ENCODE measurements at places on chromosomes 7 and 10. TPM values are rescaled to one million over a fixed set of nuclear protein-coding genes. Genes with fewer than 3 reads are reported as not detected.

Gene MYOZ1
- total RNA-seq, result 5.9 TPM

Gene SEMA3D
- 18.5 TPM for total RNA-seq

Gene FAM237B
- not detected for total RNA-seq

- H3K4me1 ChIP-seq, result no peaks in the 10 kb centered on the region
- H3K36me3 ChIP-seq, result no peaks in the 10 kb centered on the region
- no peak overlapping the region for H3K27ac ChIP-seq
- no peaks in the 10 kb centered on the region for H3K27me3 ChIP-seq
- no peak for DNase-seq
Measured at GRCh38 chr10:75866731-75867130, 435.3 kb downstream of the LRMDA start.

- no peaks in the 10 kb centered on the region for H3K27me3 ChIP-seq
- no peak for DNase-seq
- no peak overlapping the region for H3K4me3 ChIP-seq
- no peak overlapping the region for H3K27ac ChIP-seq
Measured at GRCh38 chr10:20084451-20084850, 268.2 kb downstream of the PLXDC2 start.

- no peak overlapping the region for H3K27ac ChIP-seq
- no peak for DNase-seq
- H3K27me3 ChIP-seq, result no peaks in the 10 kb centered on the region
- H3K4me3 ChIP-seq, result no peak overlapping the region
- peaks cover 1% of the 10 kb centered on the region for H3K4me1 ChIP-seq
Measured at GRCh38 chr7:100575206-100575631, 1.5 kb upstream of the SAP25 start.

GRCh38 chr7:43888993-43889945 lies 17.1 kb downstream of the URGCP start:
- no peak overlapping the region for H3K4me3 ChIP-seq
- no peaks in the 10 kb centered on the region for H3K27me3 ChIP-seq
- no peak overlapping the region for H3K27ac ChIP-seq
- DNase-seq, result no peak
- H3K4me1 ChIP-seq, result peaks cover 3% of the 10 kb centered on the region
- peaks cover 12% of the 10 kb centered on the region for H3K36me3 ChIP-seq

- H3K36me3 ChIP-seq, result no peaks in the 10 kb centered on the region
- peak overlapping the region; percentile 97 for H3K4me3 ChIP-seq
- H3K4me1 ChIP-seq, result peaks cover 17% of the 10 kb centered on the region
- DNase-seq, result no peak
- peak overlapping the region; percentile 98 for H3K27ac ChIP-seq
- no peaks in the 10 kb centered on the region for H3K27me3 ChIP-seq
Measured at GRCh38 chr7:55366461-55367070, 1.4 kb downstream of the LANCL2 start.

Gene TRA2A
- total RNA-seq, result 23.0 TPM

Gene EPHB6
- total RNA-seq, result 25.3 TPM

- H3K4me1 ChIP-seq, result no peaks in the 10 kb centered on the region
- no peak overlapping the region for H3K4me3 ChIP-seq
- peaks cover 8% of the 10 kb centered on the region for H3K36me3 ChIP-seq
- DNase-seq, result no peak
- H3K27me3 ChIP-seq, result no peaks in the 10 kb centered on the region
Measured at GRCh38 chr7:66815951-66816350, 75.4 kb downstream of the RABGEF1 start.

Gene SPDYE5
- total RNA-seq, result not detected

DNA sequence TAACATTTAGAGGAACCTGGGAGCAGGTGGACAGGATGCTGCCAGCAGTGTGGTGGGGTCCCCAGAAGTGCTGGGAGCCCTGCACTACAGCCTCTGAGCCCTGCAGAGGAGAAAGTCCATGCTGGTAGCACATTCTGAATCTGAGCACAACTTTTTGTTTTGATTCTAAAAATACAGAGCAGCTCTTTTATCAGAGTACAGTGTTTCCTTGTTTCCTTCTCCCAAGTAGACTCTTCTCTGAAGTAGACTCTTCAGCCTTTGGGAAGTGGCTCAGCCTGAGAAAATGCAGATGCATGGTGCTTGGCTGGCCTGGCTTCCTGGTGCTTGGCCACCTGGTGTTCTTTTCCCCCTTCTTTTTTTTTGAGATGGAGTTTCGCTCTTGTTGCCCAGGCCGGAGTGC lies 9.1 kb downstream of the ADCY1 start:
- no peaks in the 10 kb centered on the region for H3K4me1 ChIP-seq
- no peaks in the 10 kb centered on the region for H3K36me3 ChIP-seq
- DNase-seq, result no peak
- H3K27me3 ChIP-seq, result no peaks in the 10 kb centered on the region
- no peak overlapping the region for H3K27ac ChIP-seq

- H3K4me3 ChIP-seq, result no peak overlapping the region
- no peaks in the 10 kb centered on the region for H3K4me1 ChIP-seq
Measured at GRCh38 chr7:98341106-98341505, 59.6 kb downstream of the BRI3 start.

GRCh38 chr10:65350611-65351010 lies 1575.2 kb upstream of the LRRTM3 start:
- no peaks in the 10 kb centered on the region for H3K36me3 ChIP-seq
- H3K4me3 ChIP-seq, result no peak overlapping the region
- no peaks in the 10 kb centered on the region for H3K4me1 ChIP-seq
- no peaks in the 10 kb centered on the region for H3K27me3 ChIP-seq
- no peak overlapping the region for H3K27ac ChIP-seq
- DNase-seq, result no peak

DNA sequence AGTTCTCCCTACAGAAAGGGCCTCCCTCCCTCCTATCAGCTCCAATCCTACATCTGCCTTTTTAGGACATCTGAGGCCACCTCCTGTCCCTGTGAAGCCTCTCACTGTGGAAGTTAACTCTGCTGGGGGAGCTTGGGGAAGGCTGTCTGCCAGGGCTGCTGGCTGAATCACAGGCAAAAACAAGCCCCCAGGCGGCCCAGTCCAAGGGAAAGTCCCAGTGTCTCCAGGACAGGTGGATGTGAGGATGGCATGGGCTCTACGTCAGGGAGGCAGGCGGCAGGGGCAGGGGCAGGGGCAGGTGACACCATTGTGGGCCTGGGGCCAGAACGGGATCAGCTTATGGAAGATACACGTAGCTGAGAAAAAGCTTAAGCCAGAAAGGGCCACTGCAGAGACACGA lies 240.2 kb downstream of the MAD1L1 start:
- no peak overlapping the region for H3K4me3 ChIP-seq
- no peaks in the 10 kb centered on the region for H3K27me3 ChIP-seq

- H3K4me1 ChIP-seq, result peaks cover 7% of the 10 kb centered on the region
- H3K27ac ChIP-seq, result no peak overlapping the region
- no peak for DNase-seq
- no peaks in the 10 kb centered on the region for H3K27me3 ChIP-seq
- no peaks in the 10 kb centered on the region for H3K36me3 ChIP-seq
- H3K4me3 ChIP-seq, result peak overlapping the region; percentile 14
Measured at GRCh38 chr7:22445140-22445743, 54.7 kb downstream of the STEAP1B start.

Gene GPER1
- 5.3 TPM for total RNA-seq

Gene GPRIN2
- 4.8 TPM for total RNA-seq

DNA sequence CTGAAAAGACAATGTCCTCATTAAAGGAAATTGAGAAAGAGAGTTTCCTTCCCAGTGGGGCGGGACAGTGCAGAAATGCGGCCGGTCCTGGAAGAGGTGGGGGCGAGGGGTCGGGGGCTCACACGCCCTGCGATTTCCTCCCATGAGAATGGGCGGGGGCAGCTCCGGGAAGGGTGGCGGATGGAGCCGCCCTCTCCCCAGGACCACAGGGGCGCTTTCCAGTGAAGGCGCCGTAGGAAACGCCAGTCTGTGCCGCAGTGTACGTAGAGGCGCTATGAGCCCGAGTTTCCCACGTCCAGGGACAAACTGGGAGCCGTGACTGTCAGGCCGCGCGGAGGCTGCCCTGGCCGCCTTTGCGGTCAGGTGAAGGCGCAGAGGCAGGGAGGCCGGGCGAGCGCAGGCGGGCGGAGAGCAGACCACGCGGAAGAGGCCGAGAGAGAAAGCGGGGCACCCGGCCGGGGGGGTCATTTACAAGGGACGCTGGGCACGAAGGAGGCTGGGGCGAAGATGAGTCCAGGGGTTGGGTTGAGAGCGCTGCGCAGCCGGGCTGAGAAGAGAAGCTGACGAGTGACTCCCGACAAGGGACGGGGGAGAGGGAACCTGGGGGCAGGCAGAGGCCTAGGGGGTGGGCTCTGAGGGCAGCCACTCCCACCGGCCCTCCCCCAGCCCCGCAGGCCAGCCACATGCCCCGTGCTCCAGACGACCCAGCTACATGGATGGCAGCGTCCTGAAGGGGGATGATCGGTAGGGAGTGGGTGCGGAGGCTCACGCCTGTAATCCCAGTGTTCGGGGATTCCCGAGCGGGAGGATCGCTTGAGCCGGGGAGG lies 45.0 kb downstream of the ALOX5 start:
- no peaks in the 10 kb centered on the region for H3K27me3 ChIP-seq
- no peaks in the 10 kb centered on the region for H3K36me3 ChIP-seq
- H3K4me1 ChIP-seq, result peaks cover 23% of the 10 kb centered on the region
- peak overlapping the region; percentile 59 for H3K27ac ChIP-seq
- H3K4me3 ChIP-seq, result peak overlapping the region; percentile 75

- no peak overlapping the region for H3K27ac ChIP-seq
- no peak overlapping the region for H3K4me3 ChIP-seq
- no peaks in the 10 kb centered on the region for H3K36me3 ChIP-seq
- DNase-seq, result no peak
- H3K27me3 ChIP-seq, result no peaks in the 10 kb centered on the region
Measured at GRCh38 chr7:44772867-44773266, 23.6 kb upstream of the PPIA start.

Gene FANK1
- not detected for total RNA-seq

Gene PRSS2
- 6.1 TPM for total RNA-seq

DNA sequence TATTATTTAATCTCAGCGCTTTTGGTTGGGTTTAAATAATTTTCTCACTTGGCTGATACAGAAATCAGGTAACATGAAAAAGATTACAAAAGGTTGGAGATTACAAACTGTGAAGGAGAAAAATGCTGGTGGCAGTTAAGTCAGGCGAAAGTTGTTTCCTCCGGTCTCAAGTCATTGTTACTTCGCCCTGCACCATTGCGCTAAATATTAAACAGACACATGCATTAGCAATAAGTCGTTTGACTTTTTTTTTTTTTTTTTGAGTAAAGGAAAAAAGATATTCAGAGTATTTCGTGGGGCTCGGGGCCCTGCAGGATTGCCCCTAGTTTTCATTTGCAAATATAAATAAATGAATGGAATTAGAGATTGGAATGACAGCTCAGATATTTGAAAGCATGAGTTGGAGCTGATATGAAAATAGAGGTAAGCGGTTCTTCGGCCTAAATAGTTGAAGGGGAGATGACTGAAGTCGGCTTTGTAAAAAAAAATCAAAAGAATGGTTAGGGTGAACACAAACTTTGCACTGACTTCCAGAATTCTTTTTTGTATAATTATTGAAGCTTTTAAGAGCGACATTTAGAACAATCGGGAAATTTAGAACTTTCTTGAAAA lies 914 bp downstream of the SDHAF3 start:
- peak overlapping the region; percentile 81 for H3K4me3 ChIP-seq
- H3K27ac ChIP-seq, result no peak overlapping the region
- no peaks in the 10 kb centered on the region for H3K36me3 ChIP-seq
- no peaks in the 10 kb centered on the region for H3K27me3 ChIP-seq
- no peak for DNase-seq
- H3K4me1 ChIP-seq, result peaks cover 9% of the 10 kb centered on the region

Gene NPFFR1
- total RNA-seq, result 0.14 TPM

DNA sequence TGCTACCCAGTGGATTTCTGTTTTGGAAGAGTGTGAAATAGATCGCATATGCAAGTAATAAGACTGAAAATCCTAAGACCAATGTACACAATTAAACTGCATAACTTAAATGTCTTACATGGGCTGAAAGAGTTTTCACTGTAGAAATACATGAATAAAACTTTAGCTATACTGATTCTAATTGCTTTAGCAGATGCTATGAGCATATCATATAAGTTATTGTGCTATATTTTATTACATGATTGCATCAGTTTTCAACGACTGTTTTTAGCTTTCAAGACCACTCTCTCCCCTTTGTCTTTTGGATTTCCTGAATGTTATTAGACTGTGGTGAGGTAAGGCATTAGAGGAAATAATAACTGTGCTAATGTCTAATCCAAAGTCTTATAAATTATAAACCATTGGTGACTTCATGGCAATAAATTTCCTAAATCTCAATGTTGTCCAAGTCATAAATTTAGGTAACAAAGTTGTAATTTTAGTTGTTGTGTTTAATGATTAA lies 124.5 kb downstream of the SEMA3A start:
- H3K4me1 ChIP-seq, result no peaks in the 10 kb centered on the region
- no peak overlapping the region for H3K27ac ChIP-seq
- H3K27me3 ChIP-seq, result no peaks in the 10 kb centered on the region
- no peaks in the 10 kb centered on the region for H3K36me3 ChIP-seq
- no peak for DNase-seq
- no peak overlapping the region for H3K4me3 ChIP-seq

DNA sequence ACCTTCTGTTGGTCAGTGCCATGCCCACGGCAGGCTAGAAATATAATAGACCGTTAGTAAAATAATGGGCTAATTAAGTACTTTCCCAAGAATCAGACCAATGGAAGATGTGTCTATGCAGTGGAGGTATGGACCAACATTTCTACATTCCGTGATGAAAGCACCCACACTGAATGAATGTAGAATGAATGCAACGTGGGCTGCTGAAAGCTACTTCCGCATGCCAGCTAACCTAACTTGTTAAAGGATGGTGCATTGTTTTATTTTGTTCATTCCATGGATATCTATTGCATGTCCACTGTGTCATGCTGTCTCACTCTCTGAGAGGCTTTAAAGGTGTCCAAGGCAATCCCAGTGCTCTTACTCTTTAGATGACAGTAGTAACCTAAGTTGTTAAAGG lies 112.9 kb upstream of the CAV2 start:
- no peaks in the 10 kb centered on the region for H3K27me3 ChIP-seq
- H3K4me3 ChIP-seq, result no peak overlapping the region

GRCh38 chr10:133308421-133309099 lies at the start of the genes TUBGCP2 and ZNF511:
TSS of gene TUBGCP2 (minus strand) at chr10:133308872. CDS start at chr10:133302941, 5,931 bp downstream.
TSS of gene ZNF511 (plus strand) at chr10:133308914. CDS start at chr10:133308944, 30 bp downstream.
- peaks cover 19% of the 10 kb centered on the region for H3K36me3 ChIP-seq
- no peaks in the 10 kb centered on the region for H3K27me3 ChIP-seq
- peak within 1 kb of the TSS; percentile 96 for H3K27ac ChIP-seq
- peak within 1 kb of the TSS; percentile 85 for H3K4me3 ChIP-seq

DNA sequence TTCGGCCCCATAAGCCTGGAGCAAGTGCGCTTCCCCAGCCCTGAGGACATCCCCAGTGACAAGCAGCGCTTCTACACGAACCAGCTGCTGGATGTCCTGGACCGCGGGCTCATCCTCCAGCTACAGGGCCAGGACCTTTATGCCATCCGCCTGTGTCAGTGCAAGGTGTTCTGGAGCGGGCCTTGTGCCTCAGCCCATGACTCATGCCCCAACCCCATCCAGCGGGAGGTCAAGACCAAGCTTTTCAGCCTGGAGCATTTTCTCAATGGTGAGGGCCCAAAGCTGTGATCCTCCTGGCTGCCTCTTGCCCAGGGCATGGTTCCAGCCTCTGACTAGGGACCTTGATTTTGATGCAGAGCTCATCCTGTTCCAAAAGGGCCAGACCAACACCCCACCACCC lies 10.1 kb downstream of the IRF5 start:
- no peaks in the 10 kb centered on the region for H3K27me3 ChIP-seq
- no peak overlapping the region for H3K27ac ChIP-seq
- DNase-seq, result no peak

Gene CUZD1
- total RNA-seq, result not detected

GRCh38 chr7:145123502-145123901 lies 287.6 kb upstream of the TPK1 start:
- no peaks in the 10 kb centered on the region for H3K36me3 ChIP-seq
- DNase-seq, result no peak
- H3K4me1 ChIP-seq, result no peaks in the 10 kb centered on the region
- no peak overlapping the region for H3K27ac ChIP-seq
- H3K4me3 ChIP-seq, result no peak overlapping the region

Measured in thoracic aorta (tissue), 2 donors.